Stimulated activated CD4-positive, alpha-beta T cell treated with anti-CD3 and anti-CD28 coated beads, Interleukin-15, amount 100 ng/mL, for 1 hour (primary cell): ENCODE measurements at places on chromosomes 2 and 18.

GRCh38 chr2:79855264-79856006 is 342.6 kb downstream of the CTNNA2 start:
- DNase-seq: no peak

- no peak for DNase-seq
These were observed 541.9 kb downstream of the LRRTM4 start for GRCh38 chr2:76980067-76980787.

DNA sequence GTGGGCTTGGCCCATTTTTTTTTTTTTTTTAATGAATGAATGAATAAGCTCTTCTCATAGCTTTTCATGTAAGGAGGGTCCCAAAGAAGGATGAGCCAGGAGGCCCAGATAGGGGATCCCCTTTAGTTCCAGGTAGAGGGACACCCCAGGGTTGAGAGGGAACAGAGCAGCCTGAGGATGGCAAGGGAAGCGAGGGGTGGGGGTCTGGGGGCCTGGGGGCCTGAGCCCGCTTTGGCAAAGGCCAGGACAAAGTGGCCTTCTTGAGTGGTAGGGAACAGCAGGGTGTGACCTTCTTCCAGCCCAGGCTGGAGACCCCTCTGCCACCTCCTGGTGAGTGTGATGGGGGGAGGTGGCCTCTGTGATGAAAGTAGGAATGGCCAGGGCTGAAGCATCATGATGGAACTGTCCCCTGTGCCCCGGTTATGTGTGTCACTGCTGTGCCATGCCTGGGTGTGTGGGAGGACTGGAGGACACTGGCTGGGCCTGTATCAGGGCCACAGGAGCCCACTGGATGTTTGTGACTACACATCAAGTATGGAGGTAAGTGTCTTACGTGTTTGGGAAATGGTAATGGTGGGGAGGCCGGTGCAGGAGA is 263.5 kb upstream of the HDAC4 start:
- DNase-seq: no peak

DNA sequence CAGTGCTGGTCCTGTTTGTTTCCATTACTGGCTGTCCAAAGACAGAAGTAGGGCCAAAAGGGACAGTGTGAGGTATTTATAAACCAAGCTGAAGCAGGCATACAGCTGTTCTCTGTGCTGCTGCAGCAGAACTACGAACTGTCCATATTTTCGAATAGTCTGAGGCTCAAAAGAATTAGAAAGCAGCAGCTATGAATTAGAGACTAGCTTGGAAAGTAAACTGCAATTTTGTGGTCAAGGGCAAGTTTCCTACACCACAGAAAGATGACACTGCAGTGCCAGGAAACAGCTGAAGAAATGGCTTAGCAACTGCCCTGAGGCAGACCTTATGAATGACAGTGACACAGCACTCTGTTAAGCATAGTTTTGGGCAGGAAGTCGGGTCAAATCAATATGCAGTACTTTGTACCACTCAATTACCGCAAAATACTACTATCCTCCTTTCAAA is 125.3 kb downstream of the TMEM131 start:
- DNase-seq: no peak

GRCh38 chr18:4412286-4412685 is 42.8 kb downstream of the DLGAP1 start:
- no peak for DNase-seq

DNA sequence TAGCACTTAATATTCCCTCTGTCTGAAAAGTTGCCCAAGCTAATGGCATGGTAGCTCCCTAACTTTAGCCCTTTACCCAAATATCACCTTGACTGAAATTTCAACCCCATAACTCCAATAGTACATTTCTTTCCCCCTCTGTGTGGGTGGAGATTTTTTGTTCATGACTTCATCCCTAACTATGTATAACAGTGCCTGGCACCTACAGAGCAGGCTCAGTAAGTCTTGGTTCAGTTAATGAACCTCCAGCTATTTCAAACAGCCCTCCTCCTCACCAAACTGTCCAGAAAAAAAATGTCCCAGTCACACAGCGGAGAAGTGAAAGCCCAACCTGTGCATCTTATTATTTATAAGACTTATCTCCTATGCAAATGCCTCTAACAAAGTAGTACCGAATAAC is 18.6 kb downstream of the BUB1 start:
- DNase-seq: no peak

DNA sequence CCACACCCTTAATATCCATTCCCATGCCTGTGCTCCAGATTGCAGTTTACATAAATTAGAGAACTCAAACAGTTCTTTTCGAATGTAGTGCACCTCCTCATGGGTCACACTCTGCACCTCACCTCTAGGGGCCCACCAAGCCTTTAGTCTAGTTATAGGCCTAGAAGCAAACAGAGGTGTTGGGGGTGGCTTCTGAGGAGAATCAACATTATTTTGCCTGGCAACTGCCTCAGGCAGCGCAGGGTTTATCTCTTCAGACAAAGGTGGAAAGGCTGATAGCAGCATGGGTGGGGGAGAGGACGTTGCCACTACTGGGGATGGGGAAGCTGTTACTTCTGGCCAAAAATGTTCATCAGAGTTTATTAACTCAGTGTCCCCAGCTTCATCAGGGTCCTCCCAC is 5.0 kb upstream of the GYPC start:
- DNase-seq: no peak

DNA sequence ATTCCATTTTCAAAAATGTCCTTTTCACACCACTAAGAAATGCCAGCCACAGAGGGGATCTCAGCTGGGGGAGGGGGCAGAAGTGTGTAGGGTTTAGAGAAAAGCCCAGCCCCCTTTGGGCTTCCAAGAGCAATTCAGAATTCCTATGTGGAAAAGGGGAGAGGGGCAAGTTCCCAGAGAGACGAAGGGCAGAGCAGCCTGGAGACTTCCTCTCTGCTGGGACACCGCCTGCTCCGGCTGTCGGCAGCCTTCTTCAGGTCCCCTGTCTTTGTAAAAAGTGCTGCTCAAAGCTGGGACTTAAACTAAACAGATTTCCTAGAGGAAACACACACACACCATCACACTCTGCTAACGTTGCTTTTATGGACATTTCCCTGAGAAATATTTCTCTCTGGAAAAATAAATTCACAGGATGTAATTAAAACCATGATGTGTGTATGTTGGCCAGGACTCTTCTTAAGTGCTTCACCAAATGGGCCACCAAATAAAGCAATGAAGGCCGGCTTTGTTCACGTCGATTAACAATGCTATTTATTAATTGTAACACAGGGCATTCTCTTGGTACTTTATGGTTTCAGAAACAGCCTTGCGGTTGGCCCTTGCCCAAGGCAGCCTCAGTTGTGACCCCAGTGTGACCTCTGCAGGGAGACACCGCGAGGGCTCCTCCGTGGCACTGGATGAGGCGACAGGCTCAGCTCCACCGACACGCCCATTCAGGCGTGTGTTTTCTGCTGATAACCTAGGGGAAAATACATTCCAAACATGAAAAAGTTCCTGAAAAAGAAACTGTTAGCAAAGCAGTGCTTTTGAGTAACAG is 5.6 kb upstream of the ASB1 start:
- no peak for DNase-seq

DNA sequence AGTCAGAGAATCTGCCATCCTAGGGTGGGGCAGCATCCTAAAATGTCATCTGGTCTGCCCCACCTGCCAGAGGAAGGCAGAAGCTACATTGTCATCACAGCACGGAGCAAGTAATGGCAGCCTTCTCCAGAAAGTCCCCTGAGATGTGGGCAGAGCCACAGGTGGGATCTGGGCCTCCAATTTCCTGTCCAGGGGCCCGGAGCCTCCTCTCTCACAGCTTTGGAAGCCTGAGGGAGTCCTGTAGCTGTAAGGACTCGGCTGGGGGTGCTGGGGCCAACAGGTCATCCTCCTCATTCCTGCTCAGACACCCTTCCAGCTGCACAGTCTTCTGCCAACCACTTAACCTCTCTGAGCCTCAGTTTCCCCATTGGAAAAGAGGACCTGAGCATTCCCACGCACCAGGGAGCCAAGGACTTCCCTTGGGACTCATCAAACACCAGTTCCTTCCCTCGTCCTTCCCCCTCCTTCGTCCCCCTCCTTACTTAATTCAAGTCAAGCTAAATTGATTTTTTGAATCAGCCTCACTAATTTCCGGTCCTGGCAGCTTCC is 48.6 kb upstream of the ID2 start:
- no peak for DNase-seq

GRCh38 chr18:75439348-75439747 is 11.8 kb upstream of the SMIM21 start:
- DNase-seq: no peak

- DNase-seq: no peak
These were observed 34.1 kb downstream of the ITGB6 start for GRCh38 chr2:160165996-160166395.

- DNase-seq: no peak
These were observed 155.8 kb upstream of the LRP1B start for GRCh38 chr2:142286618-142287017.

GRCh38 chr18:23085066-23085465 is 50.2 kb upstream of the CABLES1 start:
- no peak for DNase-seq

- DNase-seq: peak; percentile 98
These were observed at the start of gene AFTPH for GRCh38 chr2:64523666-64524603. AFTPH (plus strand) TSS chr2:64524328; CDS start chr2:64551475, 27,147 bp downstream.

DNA sequence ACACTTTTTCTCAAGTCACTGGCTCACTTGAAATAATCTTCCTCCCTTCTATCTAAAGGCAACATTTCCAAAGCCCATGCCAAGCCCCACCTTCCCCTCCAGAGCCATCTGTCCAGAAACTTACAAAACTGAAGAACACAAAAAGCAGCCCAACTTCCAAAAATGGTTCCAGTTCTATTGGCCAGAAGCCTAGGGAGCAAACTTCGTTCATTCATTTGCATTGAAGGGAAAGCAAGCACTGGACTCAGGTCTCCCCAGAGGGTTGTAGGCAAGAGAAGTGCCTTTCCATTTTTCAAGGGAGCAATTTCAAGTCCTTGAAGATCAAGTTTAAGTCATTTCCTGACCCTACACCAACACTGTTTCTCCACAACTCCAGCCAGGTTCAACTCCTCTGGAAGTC is 585.0 kb downstream of the BCL11A start:
- no peak for DNase-seq

DNA sequence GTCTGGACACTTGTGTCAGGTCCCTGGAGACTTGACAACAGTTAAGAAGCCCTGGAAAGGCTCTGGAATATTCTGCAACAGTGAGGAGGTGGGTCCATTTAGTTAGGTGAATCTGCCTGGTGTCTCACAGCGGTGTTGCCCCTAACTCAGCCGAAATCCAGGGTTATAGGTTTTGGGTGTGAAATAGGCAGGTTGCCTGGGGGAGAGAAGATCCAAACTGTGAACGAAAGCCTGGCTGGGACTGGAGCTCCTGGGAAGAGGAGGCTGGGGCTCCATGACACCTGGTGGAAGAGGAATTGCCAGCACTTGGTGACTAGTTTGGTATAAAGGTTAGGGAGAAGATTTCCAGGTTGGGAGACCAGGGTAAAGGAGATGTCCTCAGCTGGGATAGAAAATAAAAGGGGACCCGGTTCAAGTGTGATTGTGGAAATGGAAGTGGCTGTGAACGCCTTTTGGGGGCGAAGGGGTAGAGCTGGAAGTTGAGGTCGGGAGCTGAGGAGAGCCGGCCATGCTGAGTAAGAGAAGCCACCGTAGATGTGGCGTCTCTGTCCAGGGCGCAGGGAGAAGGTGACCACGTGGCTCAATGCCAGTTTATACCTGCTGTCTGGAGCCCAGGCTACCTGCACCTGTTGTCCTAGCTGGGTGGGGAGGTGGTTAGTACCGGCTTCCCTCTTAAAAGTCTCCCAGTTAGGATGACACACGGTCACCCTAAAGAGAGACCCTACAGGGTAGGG is 3.0 kb upstream of the GAREM2 start:
- DNase-seq: no peak

- no peak for DNase-seq
These were observed 47.9 kb downstream of the SH3RF3 start for GRCh38 chr2:109176928-109177327.

DNA sequence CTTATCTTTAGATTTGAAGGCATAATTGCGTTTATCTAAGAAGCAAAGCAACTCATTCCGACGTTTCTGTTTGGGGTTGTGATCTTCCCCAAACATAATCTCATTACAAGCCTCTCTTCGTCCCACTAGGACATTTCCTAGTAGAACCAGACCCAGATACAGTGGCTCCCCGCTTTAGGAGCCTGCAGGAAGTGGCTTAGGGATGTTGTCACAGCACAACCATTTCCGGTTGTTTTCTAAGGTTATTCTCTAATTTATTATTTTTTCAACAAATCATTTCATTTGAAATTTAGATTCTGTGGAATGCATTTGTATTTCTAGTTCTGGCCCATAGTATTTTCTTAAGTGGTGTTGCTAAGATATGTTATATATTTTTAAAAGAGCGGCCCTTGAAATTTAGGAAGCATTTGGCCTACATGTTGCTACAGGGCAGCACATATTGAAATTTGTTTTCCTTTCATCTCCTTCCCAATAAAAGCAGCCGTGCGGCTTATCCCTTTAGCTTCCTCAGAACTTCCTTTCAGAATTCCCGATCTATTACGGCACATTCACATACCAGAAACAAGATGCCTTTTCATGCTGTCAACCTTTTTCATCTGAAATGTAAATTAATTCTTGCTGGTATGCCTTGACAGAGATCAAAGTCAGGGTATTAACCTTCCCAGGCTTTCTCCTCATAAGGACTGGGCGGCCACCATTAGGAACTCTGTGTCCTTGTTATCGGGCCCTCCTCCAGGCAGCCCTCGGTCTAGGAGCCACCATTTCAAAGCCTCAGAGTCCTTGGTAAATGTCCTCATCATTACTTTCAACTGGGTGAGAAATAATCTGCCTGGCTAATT is 210.9 kb upstream of the SP5 start:
- DNase-seq: no peak

- DNase-seq: no peak
These were observed 177.2 kb upstream of the DPP10 start for GRCh38 chr2:114265261-114265660.

DNA sequence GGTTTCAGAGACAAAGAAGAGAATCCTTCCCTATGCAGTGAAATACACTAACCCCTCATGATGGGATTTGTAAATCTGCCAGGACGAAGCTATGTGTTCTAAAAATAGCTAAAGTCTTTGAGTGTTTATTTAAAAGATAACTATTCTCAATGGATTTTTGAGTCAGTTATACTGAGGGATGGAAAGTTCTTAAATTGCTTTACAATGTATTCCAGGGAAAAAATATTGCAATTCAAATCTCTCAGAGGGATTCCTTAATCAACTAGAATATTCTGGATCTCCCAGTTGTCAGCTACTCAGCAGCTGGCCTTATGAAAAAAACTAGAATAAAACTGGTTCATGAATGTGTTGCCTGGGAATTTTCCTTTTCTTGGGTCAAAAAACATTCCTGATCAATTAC is 312.4 kb downstream of the PLCL1 start:
- no peak for DNase-seq

DNA sequence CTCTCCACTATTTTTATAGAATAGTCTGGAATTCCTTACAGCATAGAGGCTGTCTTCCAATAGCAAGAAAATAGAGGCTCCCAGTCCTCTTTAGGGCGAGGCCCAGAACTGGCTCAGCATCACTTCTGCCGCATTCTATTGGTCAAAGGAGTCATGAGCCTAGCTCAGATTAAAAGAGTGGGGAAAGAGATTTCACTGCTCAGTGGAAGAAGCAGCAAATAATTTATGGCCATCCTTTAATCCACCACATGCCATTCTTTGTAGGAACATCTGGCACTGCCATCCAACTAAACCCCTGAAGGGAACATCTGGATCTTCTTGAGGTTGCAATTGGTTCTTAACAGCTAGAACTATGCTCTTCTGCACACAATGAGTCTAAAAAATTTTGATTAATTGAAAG is 43.4 kb upstream of the NEUROD1 start:
- DNase-seq: no peak

- no peak for DNase-seq
These were observed 103.1 kb downstream of the CERS6 start for GRCh38 chr2:168559187-168559586.
